HS-5 (cell line): ENCODE measurements at places on chromosomes 2 and 18.

GRCh38 chr18:32010124-32010721 is 8.4 kb upstream of the RNF125 start:
- no peak for DNase-seq

GRCh38 chr2:100235098-100235497 is 87.2 kb downstream of the LONRF2 start:
- DNase-seq, result no peak

DNA sequence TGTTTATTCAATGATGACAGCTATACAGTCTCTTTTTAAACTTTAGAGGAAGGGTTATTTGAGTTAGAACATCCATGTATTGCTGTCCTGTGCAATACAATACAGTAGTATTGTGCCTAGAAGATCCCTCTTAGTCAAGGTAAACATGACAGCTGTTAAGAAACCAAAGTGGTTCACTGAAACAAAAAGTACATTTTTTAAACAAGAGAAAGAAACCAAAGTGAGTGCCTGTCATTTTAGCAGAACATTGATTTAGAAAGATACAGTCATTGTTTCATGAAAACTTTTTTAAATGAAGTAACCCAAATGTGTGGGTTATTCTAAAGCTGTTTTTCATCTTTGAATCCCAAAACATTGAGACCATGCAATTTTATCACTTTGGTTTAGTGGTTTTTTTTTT is 15.5 kb downstream of the ITPRID2 start:
- DNase-seq, result no peak

- DNase-seq, result no peak
Observed at GRCh38 chr2:98016908-98017670, 21.3 kb upstream of the TMEM131 start.

DNA sequence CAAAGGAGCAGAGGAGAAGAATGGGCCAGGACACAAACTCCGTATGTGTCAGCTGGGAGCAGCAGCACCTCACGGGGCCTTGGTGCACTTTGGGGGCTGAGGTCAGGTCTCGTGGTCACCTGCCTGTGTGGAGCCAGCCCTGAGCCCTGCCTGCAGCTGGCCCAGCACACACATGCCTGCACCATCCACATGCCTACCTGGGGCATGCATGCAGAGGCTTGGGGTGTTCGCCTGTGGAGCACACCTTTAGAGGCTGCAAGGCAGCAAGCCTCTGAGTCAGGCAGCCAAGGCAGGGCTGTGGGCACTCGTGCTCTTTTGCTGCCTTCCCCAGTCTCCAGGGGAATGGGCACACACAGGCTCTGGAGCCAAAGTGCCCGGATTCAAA is 36.0 kb downstream of the ARHGEF4 start:
- no peak for DNase-seq

DNA sequence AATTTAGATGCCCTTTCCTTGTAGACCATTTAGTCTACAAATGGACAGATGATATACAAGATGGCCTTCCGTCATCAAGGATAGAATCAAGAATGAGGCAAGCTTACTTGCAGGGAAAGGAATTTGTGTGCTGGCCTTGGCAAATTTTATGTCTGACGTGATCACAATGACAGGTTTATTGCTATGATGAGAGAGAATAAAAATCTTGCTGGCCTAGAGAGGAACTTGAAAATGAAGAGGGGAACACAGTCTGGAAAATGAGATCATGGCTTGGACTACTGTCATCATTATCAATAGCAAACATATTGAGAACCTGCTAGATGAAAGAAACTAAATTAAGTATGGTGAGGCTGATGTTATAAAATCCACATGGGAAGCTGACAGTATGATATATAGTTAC is 66.0 kb downstream of the CSRNP3 start:
- no peak for DNase-seq

DNA sequence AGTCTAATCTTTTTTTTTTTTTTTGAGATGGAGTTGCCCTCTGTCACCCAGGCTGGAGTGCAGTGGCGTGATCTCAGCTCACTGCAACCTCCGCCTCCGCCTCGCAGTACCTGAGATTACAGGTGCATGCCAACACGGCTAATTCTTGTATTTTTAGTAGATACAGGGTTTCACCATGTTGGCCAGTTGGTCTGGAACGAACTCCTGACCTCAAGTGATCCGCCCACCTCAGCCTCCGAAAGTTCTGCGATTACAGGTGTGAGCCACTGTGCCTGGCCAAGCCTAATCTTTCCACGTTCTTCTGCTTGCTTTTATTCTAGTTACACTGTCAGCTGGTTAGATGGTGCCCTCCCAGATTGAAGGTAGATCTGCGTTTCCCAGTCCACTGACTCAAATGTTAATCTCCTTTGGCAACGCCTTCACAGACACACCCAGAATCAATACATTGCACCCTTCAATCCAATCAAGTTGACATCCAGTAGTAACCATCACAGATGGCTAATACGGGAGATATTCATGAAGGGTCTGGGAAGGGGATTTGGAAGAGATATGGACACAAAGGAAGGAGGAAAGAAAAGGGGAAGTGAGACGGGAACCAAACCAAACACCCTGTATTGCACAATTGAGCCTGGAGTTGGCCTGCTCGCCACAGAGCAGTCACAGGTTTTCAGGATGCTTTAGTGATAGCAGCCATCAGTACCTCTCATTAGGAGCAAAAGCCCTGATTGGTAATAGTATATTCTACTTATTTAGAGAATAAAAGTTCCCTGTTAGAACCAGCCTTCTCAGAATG is 229.8 kb downstream of the PIK3C3 start:
- DNase-seq, result no peak

GRCh38 chr2:12613137-12613835 is 103.5 kb upstream of the TRIB2 start:
- no peak for DNase-seq

DNA sequence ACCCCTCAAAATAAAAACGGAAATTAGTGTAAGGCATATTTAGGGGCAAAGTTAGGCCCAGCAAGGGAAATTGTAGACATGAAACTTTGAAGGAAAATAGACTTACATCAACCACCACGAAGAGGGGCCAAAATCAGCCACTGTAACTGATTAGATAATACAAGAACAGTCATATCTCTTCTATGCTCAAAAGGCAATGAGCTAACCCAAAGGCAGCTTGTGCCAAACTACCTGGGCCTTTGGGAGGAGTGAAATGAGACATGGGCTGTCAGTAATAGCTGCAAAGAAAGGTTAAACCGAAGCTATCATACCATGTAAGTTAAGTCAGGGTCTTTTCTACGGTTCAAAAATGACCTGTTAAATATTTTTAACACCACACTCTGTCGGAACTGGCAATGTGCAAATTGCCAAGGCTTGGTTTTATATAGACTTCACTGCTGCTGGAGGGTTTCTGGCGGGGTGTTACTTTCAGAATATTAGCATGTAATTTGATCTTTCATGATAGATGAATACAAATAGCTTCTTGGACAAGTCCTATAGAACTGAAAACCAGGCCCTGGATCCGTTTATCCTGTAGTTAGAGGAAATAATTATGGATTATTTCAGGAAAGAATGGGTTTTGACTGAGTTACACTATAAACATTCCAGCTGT is 69.6 kb downstream of the ACVR1 start:
- no peak for DNase-seq

DNA sequence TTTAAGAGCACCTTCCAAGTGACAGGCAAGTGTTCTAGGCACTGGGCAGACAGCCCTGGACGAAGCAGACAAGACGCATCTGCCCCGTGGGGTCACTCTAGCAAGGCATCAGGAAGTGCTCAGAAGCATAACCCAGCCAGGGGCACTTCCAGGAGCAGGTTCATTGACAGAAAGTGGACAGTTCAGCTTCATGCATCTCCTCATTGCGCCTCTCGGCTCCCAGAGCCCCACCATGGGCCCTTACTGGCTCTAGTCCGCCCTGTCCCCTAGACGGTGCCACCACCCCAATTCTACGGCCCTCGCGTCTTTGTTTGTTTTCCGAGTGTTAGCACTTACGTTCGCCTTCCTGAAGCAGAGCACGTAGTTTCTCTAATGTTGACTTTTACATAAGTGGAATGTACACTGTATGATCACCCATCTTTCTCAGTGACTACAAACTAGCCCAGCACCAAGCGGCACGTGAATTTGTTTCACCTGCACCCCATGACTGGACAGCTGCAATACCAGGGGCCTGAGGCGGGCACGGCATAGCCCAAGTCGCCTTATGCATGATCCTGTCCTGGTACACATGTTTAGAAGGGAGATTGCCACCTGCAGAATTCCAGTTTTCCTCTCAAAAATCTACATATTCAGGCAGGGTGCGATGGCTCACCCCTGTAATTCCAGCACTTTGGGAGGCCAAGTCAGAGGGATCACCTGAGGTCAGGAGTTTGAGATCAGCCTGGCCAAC is 33.2 kb downstream of the SNED1 start:
- DNase-seq, result no peak

- no peak for DNase-seq
Observed at GRCh38 chr18:78927156-78927555, 52.5 kb upstream of the SALL3 start.

GRCh38 chr18:66438711-66439536 is 165.0 kb downstream of the CDH19 start:
- DNase-seq, result no peak

DNA sequence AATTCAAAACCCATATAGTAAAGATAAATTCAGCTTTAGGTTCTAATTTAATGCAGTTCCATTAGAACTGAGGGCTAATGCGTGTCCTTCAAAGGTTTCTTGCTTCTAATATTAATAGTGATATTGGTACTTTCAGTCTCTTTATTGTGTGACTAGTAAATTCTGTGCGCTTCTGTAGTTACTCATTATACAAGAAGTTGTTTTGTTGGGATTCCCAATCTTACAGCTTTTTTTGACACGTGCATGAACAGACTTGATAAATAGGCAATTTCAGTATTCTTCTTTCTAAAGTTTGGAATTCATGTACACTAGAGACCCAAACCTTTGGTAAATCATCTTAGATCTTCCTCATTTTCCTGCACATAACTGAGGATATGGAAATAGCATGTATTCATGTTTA is 71.8 kb downstream of the HAUS1 start:
- no peak for DNase-seq

- no peak for DNase-seq
Observed at GRCh38 chr2:106175086-106175850, 18.8 kb downstream of the UXS1 start.

- DNase-seq, result no peak
Observed at GRCh38 chr2:202023198-202023903, 10.3 kb upstream of the FZD7 start.

DNA sequence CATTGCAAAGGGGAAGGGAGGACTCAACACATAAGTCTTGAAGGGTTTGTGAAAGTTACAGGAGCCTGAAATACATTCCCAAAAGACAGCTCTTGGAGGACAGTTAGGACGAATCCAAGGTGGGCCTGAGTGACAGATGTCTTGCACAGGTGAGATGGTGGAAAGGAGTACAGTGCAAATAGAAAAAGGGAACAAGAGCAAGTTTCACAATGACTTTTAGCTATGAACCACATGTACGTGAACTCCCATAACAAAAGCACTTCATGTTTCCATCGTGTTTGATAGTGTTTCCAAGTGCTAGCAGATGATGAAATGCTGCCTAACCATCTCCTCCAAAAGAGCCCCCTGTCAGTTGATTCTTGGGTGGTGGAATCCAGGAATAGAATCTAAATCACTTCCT is 1.8 kb downstream of the IL18RAP start:
- DNase-seq, result no peak

DNA sequence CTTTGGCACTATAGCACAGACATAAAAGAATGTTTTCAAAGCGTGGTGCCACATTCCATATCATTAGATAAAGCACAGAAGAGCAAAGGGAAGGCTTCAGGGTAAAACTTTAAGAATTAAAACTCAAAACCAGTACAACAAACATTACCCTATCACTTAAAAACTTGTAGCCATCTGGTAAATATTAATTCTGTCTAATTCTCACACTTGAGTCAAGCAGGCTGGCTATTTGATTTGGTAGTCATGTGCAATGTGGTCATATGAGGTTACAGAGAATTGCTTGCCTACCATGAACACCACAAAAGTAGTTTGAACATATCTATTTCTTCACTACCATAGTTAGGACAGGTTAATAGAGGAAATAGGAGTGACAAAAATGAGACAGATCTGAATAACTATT is 244.9 kb downstream of the IRS1 start:
- DNase-seq, result no peak

DNA sequence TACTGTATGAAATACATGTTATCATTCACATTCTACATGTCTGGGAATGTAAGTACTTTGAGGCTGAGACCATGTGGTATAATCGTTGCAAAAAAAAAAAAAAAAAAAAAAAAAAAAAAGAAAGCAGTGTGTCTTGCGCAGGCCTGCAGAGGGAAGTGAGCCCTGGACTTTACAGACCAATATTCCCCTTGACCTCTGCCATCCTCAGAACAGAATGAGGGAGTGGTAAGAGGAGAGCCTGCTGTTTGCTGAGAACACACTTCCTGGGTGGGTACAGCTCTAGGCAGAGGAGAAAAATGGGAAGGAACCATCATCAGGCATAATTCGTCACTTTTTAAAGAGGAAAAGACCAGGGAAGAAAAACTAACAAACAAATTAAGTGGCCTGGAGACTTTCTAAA is 28.8 kb upstream of the TBC1D8 start:
- DNase-seq, result no peak

GRCh38 chr2:111145103-111145760 is 24.5 kb downstream of the BCL2L11 start:
- no peak for DNase-seq

DNA sequence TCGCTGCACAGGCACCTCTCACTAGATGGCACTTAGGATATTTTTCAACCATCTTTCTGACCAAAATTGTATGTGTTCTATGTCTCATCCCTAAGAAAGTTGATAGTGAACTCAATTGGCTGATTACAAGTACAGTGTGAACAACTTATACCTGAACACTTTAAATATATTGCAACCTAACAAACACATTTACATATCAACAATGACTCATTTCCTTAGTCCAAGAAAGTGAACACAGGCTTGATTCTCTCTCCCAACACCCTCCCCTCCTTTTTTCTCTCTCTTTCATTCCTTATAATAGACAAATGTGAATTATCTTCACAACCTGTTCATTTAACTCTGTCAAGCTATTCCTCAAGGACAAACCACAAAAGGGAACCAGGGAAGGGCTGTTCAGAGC is 192.0 kb downstream of the SLC8A1 start:
- no peak for DNase-seq

DNA sequence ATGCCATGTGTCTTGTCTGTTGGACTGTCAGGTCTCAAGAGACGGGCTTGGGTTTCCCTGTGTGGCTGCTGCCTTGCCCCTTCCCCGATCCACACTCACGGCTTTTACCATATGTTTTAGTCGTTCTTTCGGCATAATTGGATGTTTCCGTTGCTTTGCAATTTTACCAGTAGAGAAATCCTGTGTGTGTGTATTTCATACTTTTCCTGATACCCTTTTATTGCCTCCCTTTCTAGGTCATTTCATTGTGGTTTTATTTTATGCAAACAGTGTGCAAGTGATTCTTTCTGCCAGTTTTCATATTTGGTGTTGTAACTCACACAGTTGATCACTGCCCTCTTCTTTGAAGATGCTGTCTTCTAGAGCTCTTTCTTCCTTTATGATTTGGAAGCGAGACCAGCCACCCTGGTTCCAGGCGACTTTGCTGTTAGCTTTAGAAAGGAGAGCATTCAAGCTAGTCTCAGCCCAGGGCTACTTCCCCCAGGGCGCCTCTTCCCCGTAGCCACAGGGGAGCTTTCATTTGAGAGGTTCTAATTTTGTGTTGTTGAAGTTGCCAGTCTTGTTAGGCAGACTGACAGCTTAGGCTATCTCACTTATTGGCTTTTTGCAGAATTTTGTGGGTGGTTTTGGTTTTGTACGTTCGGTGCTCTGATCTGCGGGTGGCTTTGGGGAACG is 17.0 kb downstream of the SH3BP4 start:
- no peak for DNase-seq

GRCh38 chr2:96898135-96898505 is 28.2 kb upstream of the SEMA4C start:
- DNase-seq, result no peak
